Mesothelial cell of epicardium (in vitro differentiated cells): ENCODE measurements at places on chromosomes 7 and 10. TPM values are rescaled to one million over a fixed set of nuclear protein-coding genes. Genes with fewer than 3 reads are reported as not detected.

ARPC1A gene
- 97.1 to 102 TPM (median 99.3 TPM) in 3 replicates for total RNA-seq

BMPER gene
- total RNA-seq: 1.7 to 3.0 TPM (median 2.1 TPM) in 3 replicates

LLCFC1 gene
- total RNA-seq: not detected in 3 replicates

ZNF804B gene
- 0.38 to 0.66 TPM (median 0.47 TPM) in 3 replicates for total RNA-seq

SPDYE2 gene
- 0.13 TPM in 1 of 3 replicates, not detected in the others for total RNA-seq

SEMA3A gene
- 43.4 to 50.4 TPM (median 44.4 TPM) in 3 replicates for total RNA-seq

SPDYE11 gene
- total RNA-seq: 0.11 to 0.18 TPM in 2 of 3 replicates, not detected in the other

GIMAP6 gene
- not detected in 3 replicates for total RNA-seq

GRCh38 chr10:130766071-130766470, 545.5 kb downstream of the TCERG1L start:
- peak; percentile 4 for DNase-seq

GRCh38 chr7:157664871-157665633, 328.2 kb downstream of the DNAJB6 start:
- DNase-seq: no peak

DNA sequence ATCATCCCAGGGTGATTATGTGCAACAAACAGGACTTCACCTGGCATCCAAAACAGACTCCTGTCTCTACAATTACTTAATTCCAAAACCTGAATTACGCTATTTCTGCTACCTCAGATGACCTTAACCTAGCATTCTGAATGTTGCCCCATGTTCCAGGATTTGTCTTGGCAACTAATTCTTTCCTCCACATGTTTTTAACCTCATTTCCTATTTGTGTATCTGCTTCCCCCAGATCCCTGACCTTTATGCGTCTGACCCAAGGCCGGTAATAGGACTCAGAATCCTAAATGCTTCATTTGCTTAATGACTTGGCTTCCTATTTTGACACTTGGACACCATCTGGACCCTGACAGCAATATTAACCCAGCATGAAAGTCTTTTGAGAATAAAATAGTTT, 8.7 kb upstream of the ING3 start:
- DNase-seq: no peak

- no peak for DNase-seq
Observed at GRCh38 chr10:4546500-4546899, 279.5 kb upstream of the AKR1E2 start.

DNA sequence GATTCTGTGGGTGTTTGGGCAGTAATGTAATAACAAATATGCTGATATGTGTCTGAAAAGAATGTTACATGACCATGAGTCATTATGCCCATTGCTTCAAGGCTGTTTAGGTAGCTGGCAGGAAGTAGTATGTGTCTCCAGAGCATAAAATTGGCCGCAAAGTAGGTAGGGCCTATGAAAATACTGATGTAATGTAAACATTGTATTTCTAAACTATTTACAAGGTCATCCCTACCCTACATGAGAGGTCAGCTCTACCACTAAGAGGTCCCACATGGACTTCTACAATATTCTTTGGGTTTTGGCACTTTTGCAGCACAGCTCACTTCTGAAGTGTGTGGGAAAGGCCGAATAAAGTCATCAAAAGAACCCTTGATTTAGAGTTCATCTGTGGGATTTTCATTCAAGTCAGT, 301.9 kb downstream of the AHR start:
- DNase-seq: no peak

DNA sequence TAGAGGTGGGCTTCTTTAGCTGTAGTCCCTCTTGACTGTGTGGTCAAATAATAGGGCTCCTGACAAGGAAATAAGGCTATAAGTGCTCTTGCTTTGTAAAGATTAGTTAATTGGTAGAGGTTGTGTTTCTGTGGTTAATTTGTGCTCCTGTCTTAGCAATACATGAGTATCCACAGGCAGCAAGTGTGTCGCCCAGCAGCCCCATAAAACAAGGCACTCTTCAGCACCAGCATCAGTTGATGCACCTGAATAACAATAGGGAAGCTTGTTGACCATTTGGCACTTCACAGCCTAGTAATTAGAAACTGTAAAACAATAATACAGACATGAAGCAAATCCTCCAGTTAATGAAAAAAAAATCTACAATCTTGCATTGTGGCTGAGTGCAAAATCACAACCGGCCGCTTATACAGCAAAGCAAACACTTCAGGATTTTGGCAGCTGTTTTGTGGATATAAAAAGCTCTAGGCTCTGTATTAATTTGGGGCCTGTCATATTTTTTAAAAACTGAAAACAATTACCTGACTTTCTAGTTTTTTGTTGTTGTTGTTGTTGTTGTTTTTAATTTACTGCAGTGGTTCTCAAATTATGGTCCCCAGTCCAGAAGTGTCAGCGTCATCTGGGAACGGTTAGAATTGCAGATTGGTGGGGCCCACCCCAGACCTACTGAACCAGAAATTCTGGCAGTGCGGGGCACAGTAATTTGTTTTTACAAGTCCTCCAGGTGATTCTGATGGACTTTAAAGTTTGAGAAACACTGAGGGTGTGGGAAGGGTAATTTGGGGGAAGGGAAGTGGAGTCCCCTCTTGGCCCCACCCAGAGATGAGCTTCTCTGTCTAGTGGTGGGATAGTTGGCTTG, 56.8 kb downstream of the AUTS2 start:
- DNase-seq: no peak

- no peak for DNase-seq
Observed at GRCh38 chr7:132516042-132516840, 60.0 kb downstream of the PLXNA4 start.

GRCh38 chr10:75643405-75643804, 212.0 kb downstream of the LRMDA start:
- DNase-seq: no peak

DNA sequence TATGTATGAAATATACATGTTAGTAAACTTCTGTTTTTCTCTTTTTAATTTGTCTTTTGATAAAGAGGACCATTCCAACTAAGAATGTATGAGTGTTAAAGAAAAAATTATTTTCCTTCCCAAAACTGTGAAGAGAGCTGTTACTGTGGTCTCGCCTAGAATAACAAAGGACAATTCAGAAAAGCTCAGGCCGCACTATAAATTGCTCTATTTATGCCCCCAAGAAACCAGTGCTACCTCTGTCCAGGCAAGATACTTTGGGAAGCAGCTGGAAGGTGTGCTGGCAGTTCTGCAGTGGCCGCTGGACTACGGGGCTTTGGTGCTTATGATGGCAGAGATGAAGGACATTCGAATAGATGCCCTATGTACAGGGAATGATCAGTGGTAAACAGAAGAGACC, 252.1 kb downstream of the DOCK4 start:
- no peak for DNase-seq

DNA sequence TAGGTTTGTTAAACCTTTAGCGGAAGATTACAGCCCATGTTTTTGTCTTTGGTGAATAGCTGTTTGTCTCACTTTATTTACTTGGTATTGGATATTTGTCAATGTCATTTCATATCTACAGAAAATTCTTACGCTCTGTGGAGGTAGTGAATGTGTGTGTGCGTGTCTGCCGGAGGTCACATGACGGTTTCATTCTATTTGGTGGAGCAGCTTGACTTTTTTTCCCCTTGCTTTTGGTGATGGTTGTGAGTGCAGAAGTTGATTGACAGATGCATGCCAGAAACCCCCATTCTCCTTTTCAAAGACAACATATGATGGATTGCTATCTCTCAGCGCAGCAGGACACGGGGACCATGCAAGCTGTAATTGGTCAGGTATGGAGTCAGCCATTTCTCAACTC, at the start of gene POU6F2:
POU6F2 (plus strand) TSS at position 225 of the 400 bp plus-strand sequence; CDS start at position 270, 45 bp downstream.
- no peak for DNase-seq

DNA sequence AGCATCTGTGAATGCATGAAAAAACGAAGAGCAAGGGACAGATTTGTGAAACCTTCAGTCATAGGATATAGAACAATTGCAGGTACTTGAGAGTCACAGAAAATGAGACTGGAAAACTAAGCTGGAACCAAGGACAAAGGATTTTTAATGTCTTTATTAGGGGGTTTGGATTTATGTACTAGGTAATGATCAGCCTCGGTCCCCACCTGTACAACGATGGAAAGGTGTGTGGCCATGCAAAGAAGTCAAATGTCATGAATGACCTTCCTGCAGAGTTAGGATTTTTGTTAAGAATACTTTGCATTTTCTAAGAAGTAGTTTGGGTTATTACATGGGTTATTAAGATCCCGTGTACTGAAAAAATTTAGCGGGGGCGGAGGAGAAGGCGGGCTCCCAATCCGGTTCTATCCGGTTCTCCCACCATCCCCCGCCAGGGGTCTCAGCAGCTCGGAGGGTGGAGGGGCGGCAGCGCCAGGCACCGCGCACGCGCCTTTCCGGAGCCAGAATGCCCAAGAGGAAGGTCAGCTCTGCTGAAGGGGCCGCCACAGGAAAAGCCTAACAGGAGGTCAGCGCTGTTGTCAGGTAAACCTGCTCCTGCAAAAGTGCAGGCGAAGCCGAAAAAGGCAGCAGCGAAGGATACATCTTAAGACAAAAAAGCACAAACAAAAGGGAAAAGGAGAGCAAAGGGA, 327.5 kb upstream of the PLXDC2 start:
- peak; percentile 76 for DNase-seq

DNA sequence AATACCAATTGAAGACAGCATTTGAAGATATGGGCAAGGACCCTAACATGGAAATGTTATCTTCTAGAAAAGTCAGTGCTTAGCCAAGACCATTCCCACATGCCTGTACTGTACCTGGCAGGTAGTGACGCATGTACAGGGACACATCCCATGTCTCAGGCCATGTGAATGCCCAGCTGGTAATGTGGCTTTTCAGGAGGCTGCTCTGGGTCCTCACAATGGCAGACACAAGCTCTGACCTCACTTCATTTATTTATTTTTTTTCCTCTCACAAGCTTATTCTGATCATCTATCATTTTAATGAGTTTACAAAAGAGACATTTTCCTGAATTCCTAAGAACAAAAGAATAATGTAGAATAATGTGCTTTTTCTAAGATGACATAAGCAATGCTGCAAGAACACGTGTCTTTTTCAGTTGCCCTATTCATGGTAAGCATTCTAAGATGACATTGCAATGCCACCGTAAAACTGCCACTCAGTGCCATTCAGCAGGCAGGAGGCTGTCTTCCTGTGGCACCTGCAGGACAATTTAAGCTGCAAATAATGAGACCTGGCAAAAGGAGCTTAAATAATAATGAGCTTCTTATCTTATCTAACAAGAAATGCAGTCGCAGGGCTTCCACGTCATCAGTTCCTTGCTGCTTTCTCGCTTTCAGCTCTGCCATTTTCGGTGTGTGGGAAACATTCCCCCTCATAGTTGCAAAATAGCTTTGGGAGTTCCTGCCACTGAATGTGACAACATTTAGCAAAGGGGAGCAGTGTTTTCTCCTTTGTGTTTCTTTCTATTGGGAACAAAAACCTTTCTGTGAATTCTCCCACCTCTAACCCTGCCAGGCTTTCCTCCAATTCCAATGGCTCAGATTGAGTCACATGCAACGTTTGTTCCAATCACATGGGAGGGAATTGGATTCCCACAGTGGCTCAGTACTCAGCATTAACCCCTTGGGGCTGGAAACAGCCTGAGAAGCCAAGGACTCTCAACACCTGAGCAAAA, 113.0 kb downstream of the SEC23IP start:
- no peak for DNase-seq

DNA sequence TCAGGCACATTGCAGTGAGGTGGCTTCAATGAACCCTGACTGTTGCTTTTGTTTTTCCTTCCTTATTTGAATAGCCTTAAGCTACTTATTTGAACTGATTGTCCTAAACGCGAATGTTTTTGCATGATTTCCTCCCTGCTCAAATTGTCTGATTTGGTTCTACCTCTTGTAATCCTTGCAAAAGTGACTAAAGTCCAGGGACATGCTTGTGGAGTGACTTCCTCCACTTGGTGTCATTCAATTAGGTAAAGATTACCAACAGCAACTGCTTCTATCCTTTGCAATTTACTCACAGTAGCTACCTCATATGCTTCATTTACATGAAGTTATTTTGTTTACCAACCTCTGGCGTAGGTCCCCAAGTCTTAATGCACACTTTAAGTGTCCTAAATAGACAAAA, 295.9 kb upstream of the TMEM229A start:
- DNase-seq: no peak

DNA sequence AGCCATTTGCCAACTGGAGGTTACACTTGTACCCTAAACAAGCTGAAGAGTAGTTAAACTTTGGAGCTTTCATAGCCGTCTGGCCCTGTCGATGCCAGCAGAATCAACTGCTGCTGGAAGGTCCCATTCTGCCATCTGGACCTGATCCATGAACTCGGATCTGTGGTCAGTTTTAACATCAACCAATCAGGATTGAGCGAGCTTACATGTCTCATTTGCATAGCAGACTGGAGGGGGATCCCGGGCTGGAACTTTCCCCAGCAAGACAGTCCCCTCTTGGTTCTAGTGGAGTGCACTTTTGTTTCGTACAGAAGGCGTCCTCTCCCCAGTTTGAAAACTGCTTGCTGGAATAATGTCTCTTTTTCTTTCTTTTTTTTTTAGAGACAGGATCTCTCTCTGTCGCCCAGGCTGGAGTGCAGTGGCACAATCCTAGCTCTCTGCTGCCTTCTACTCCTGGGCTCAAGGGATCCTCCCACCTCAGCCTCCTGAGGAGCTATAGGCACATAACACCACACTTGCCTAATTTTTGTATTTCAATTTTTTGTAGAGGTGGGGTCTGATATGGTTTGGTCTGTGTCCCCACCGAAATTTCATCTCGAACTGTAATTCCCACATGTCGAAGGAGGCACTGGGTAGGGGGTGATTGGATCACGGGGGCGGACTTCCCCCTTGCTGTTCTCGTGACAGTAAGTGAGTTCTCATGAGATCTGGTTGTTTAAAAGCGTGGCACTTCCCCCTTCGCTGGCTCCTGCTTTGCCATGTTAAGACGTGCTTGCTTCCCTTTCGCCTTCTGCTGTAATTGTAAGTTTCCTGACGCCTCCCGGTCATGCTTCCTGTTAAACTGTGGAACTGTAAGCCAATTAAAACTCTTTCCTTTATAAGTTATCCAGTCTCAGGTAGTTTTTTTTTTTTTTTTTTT, 42.8 kb upstream of the SEPHS1 start:
- no peak for DNase-seq

GRCh38 chr7:23058408-23059096, 44.6 kb upstream of the HYCC1 start:
- no peak for DNase-seq

DNA sequence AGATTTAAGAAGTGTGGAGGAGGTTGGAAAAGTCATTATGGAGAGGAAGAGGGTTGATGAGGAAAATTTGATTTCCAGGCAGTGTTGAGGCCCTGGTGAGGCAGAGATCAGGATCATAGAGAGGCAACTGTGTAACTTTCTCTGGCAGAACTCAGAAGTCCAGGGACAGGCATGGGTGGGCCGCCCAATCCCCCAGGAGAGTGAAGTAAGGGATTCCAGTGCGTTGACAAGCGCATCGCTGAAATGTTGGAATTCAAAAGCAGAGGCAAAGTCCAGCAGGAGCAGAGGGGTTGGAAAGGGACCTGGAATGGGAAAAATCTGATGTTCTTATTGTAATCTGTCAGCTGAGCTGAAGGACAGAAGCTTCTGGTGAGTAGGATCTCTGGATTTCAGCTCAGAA, 207.3 kb downstream of the FAM107B start:
- DNase-seq: no peak

- DNase-seq: no peak
Observed at GRCh38 chr7:151349507-151349853, 7.9 kb downstream of the NUB1 start.
